Midbrain (tissue), 1 donor: ENCODE measurements at places on chromosomes 13 and 19.

- DNase-seq = no peak
Observed at GRCh38 chr13:45773236-45773635, 71.1 kb downstream of the CBY2 start.

GRCh38 chr13:91647361-91647990 is 249.1 kb downstream of the GPC5 start:
- no peak for DNase-seq

- no peak for DNase-seq
Observed at GRCh38 chr19:30570194-30570593, 198.0 kb downstream of the ZNF536 start.

DNA sequence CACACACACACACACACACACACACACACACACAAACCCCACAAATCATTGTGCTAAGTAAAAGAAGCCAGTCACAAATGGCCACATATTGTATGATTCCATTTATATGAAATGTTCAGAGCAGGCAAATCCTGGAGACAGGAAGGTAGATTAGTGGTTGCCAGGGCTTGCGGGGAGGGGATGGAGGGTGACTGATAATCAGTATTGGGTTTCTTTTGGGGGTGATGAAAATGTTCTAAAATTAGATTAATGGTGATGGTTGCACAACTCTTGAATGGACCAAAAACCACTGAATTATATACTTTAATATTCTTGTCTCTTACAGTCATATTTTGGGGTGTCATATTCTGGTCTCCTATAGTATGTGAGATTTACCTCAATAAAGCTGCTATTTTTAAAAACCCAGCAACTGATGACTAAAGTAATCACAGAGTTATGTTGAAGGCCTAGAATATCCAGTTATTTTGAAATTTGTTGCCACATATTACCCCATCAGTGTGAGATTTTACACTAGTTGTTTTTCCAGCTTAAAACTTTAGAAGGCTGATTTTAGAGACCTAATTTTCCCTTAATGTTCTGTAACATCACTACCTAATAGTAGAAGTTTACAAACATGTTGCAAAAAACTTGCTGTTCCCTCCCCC is 20.3 kb downstream of the FLT1 start:
- no peak for DNase-seq

GRCh38 chr13:29621051-29621800 is 25.7 kb upstream of the SLC7A1 start:
- no peak for DNase-seq

DNA sequence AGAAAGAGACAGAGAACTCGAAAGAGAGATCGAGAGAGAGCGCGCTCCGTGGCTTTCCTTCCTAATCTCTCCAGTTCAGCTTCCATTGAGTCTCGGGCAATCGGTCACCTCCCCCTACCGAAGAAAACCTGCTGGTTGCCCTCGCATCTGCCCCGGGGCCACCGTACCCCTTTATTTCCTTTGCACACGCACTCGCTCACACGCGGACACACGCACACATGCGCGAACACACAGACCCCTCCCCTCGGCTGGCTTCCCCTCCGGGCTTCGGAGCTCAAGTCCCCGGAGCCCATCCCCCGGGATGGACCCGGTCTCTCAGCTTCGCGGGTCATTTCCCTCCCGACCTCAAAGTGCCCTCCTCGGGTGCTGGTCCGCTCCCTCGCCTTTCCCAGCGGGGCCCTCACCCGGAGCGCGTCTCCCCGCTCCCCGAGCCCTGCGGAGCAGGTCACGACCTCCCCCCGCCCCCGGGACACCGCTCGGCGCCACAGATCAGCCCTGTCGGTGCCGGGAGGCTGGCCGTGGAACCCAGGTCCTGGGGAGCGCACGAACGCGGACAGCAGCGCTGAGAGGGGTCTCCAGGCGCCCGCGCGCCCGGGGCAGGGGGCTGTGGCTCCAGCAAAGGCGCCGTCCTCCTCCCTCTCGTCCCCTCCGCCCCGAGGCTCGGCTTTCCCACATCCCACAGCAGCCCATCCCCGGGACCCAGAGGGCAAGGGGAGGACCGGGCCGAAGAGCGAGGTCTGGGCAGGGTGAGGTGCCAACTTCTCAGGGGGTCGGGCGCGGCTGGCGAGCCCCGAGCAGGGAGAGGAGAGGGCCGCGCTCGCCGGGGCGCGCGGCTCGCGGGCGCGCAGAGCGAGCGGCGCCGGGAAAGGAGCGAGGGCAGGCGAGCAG is 1.8 kb downstream of the DACH1 start:
- DNase-seq = no peak

DNA sequence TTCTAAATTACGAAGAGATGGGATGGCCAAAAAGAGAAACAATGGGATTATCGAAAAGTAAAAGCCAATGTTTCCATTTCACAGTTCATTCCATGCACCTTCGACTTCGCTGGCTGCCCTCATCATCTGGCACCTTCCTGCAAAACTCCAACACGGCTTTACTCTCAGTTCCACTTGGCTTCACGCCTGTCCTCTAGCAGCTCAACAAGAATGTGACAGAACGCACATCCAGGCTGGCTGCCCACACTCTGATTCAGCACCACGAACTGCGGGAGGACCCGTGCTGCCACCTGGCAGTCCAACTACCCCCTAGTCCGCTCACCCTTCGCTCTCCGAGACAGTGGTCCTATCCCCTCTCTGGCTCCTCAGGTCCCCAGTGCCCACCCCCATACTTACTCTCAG is 11.7 kb downstream of the ATP7B start:
- no peak for DNase-seq

GRCh38 chr13:113062691-113063090 is 42.9 kb upstream of the F7 start:
- no peak for DNase-seq

GRCh38 chr13:44876782-44877324 is 112.4 kb downstream of the NUFIP1 start:
- no peak for DNase-seq

DNA sequence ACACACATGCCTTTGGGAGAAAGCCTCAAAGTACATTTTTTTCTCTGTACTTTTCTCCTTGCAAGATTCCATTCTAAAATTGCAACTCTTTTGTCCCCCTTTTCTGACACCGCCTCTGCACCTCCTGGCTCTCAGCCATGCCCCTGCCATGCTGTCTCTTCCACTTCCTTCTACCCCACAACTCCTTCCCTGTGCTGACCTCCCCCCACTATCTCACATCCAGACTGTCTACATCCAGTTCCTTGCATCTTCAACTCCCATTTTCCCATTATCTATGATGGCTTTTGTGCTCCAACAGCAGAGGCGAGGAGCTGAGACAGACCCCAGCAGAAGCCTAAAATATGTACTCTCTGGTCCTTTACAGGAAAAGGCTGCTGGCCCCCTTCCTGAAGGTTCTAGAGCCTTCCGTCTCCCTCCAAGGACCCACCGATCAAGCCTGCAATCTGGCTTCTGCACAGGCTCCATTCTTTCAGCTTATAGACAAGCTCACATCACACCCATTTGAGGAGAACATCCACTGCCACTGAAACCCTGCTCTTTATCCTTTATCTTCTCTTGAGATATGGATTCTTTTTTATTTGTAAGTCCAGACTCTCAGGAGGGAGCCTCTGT is 50.2 kb downstream of the RFX2 start:
- no peak for DNase-seq

DNA sequence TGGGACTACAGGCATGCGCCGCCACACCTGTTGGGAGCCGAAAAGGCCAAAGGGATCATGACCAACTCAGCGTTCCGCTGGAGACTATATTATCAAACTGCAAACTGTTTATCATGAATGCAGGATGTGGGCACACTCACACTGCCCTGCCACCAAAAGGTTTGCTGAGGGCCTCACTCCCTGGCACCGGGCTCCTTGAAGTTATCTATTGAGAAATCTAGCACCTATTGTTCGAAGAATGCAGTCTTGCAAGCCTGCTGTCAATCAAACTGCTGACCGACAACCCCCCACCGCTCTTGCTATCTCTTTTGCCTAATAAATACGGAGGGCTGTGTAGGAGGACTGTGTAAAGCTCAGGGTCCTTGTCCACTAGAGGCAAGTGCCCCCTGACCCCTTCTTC is 5.2 kb upstream of the ZNF836 start:
- no peak for DNase-seq

DNA sequence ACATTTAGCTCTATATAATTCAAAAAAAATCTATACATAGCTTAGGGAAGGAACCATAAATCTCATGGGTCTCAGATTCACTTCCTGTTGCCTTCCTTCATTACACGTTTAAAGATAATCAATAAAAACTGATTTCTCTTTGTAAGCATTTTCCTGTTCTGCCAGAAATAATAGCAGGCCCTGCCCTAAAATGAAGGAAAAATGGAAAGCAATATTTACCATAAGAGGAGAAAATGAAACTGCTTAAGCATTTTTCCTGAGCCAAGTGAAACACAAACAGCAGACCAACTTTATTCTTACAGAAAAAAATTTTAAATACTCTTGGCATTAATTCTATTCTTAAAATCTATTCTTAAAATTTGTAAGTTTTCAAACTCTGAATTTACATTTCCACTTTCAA is 4.0 kb downstream of the LHFPL6 start:
- DNase-seq = no peak

- DNase-seq = no peak
Observed at GRCh38 chr13:32330441-32330840, 15.1 kb downstream of the BRCA2 start.

- no peak for DNase-seq
Observed at GRCh38 chr13:97030705-97031452, 36.6 kb upstream of the OXGR1 start.

GRCh38 chr13:113029487-113030258 is 60.7 kb downstream of the MCF2L start:
- DNase-seq = peak; percentile 58

DNA sequence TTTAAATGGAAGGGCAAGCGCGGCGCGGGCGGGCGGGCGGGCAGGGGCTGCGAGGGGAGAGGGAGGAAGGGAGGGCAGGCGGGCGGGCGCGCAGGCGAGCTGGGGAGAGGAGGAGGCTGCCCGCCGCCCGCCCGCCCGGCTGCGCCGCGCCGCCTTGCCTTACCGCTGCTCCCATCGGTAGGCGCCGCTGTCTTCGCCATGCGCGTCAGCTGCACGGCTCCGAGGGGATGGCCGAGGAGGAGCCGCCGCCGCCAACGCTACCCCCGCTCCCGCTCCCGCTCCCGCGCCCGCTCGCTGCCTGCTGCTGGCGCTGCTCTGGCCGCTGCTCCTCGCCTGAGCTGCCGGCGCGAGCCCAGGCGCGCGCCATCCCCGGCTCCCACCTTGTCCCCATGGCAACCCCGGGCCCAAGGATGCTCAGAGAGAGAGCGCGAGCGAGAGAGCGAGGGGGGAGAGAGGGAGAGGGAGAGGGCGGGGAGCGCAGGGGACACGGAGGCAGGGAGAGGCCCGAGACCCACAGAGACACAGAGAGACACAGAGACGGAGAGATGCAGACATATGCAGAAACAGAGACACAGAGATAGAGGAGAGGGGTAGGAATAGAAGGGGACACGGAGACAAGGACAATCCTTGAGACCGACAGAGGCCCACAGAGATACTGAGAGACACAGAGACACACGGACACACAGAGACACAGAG is 40.3 kb downstream of the DEDD2 start:
- DNase-seq = peak; percentile 76

DNA sequence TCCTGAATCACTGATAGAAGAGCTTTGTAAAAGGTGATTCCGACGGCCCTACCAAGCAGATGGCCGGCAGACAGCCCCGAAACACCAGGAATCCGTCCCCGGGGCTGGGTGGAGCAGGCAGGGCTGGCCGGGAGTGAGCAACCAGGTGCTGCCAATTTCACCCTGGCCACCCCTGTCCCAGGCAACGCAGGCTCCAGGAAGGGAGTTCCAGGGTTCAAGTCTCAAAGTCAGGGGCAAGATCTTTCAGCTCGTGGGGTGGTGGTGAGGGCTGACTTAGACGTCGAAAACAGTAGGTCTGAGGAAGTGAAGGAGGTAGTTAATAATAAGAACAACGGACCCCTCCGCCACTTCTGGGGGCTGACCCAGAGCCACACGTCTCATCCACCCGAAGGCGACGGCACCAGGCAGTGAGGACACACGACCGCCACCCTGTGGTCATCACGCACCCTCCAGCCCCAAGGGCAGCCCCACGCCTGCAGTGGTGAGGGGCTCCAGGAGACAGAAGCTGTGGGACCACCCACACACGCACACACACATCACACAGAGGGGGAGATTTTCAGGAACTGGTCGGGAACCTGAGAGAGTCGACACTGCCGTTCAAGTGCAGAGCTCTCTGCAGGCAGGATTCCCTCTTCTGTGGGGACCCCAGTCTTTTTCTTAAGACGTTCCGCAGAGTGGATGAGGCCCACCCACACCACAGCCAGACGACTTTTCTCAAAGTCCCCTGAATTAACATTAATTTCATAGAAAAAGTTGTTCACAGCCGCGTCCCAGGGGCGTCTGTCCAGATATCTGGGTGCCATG is 67.2 kb downstream of the SPACA7 start:
- DNase-seq = no peak

- DNase-seq = no peak
Observed at GRCh38 chr19:52214241-52214640, 24.4 kb downstream of the PPP2R1A start.

- no peak for DNase-seq
Observed at GRCh38 chr13:111559612-111560403, 239.4 kb downstream of the TEX29 start.

GRCh38 chr13:90500569-90500968 is 846.9 kb upstream of the MIR17HG start:
- DNase-seq = no peak

GRCh38 chr19:31727536-31727935 is 378.3 kb upstream of the TSHZ3 start:
- DNase-seq = no peak

DNA sequence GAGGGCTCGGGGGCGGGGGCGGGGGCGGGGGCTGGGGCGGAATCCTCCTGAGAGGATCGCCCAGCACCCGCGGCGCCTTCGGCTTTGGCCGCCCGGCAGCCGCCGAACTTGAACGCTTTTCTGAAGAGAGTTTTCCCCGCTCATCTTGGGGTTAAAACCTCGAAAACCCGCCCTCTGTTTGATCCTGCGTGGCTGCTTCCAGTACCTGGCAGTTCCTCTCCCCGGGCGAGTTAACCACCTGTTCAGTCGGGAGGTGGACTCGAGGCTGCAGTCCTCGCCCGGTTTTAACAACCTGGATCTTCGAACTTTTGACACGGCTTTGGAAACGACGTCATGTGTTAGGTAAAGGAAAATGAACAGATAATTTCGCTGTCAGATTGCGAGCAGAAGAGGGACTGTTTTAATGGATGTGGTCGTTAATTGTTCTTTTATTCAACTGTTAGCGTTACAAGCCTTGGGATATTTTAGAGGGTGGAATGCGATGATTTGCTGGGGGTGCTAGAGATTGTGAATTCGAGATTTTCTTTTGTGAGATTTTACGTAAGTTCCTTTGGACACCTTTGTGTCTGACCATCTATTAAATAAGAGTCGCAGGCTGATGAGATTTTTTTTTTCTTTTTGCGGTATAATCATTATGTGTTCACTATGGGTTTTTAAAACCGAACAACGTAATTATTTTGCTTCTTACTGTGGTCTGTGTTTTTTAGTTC is 1.0 kb downstream of the FNDC3A start:
- DNase-seq = no peak

GRCh38 chr13:71867131-71867814 is at the start of gene DACH1:
Gene DACH1, minus strand, starts transcription at chr13:71867204.
- no peak for DNase-seq

DNA sequence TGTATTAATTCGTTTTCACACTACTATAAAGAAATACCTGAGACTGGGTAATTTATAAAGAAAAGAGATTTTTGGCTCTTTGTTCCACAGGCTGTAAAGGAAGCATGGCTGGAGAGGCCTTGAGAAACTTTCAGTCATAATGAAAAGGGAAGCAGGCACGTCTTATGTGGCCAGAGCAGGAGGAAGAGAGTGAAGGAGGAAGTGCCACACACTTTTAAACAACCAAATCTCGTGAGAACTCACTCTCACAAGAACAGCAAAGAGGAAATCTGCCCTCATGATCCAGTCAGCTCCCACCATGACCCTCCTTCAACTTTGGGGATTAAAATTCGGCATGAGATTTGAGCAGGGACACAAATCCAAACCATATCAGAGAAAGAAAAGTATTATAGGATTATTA is 1255.9 kb upstream of the MIR17HG start:
- DNase-seq = no peak
